Ascending aorta (tissue), 2 donors: ENCODE measurements at places on chromosomes 12 and 14.
A peak's percentile ranks its signal among the peaks of the same experiment; 100 is the strongest.

DNA sequence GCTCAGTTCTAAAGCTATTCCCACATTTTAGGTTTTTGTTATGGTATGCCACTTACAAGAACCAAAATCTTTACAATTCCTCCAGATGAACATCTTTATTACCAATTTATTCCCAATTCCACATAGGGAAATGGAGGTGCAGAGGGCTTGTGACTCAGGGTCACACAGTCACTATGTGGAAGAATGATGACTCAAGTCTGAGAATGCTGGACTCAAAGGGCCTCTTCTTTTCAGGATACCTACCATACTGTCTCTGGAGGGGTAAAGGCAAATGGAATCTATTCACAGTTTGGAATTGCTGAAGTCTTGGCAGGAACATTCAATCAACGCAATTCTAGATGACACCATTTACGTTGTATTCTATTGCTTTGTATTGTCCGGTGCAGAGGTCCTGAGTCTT, 48.2 kb upstream of the MANSC4 start:
- DNase-seq, result no peak

DNA sequence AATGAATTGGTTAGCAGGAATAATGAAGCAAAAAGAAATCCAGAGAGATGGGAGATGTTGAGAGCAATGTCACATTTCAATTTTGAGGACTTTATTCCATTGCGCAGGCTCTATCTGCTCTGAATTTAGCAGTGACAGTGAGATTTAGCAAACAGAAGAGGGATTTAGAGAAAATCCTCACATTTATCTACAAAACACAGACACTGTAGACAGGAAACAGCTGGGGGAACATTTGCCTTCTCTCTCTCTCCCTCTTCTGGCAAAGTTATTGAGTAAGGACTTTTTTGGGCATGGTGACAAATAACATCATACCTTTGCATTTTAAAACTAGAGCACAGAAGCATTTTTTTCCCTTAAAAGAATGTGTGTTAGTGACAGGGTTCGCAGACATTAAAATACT, at the start of gene IGF1:
TSS of gene IGF1 (minus strand) at position 158 of the 400 bp plus-strand sequence. CDS start 182 bp downstream, outside the sequence.
- DNase-seq, result no peak

DNA sequence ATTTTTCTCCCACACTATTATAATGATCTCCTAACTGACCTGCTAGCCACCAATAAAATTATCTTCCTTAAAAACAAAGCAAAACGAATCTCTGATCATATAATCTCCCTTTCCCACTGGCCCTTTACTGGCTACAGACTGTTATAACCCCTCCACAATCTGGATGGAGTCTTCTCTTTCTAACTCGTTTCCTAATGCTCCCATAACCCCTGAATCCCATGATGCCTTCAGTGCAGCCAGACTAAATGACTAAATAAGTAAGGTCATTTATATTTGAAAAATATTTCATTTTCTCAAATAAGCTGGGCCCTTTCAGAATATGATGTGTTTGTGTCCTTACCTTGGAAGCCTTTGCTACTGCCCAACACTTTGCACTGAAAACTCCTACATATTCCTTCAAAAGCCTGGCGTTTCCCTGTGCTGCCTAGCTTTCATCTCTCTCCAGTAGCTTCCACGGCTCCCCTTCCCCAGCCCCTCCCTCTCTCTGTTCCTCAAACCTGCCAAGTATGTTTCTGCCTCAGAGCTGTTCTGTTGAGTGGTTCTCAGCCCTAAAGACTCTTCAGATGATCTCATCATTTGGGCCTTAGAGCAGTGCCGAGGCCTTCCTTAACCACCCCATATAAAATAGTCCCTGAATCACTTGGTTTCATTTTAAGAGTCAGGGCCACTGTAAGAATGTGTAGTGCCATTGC, 91.7 kb downstream of the MYRFL start:
- no peak for DNase-seq

GRCh38 chr14:73785834-73786635, 65.6 kb upstream of the PTGR2 start:
- DNase-seq, result peak; percentile 93

DNA sequence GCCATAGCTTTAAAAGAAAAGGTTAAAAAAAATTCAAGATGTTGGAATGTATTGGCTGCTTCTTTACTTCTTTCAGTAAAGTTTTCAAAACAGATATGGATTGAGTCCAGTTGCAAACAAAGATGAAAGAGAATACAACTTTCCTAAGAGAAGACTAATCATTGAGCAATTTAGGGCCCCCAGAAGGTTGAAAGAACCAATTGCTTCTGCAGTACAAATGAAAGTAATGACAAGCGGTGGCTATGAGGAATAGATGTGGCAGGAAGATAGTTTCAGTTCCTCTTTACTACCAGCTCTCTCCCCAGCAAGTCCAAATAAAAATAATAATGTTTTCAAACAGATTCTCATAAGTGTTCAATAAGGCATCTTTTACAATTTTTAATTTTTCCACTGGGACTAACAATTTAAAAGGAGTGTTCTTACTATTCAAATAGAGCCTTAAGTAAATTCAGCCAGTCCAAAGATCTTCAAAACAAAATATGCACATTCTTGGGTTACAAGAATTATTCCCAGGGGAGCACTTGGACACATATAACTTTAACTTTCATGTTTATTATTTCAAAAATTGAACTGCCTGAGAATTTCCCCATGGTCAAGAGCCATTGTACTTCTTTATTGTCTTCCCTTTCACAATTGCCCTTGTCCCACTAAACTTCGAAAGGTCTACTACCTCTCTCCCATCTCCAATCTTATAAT, 62.3 kb upstream of the PPP1R12A start:
- DNase-seq, result no peak

- no peak for DNase-seq
Measured at GRCh38 chr12:104243551-104243950, 28.0 kb downstream of the TXNRD1 start.

- no peak for DNase-seq
Measured at GRCh38 chr14:75441728-75442127, 13.9 kb downstream of the JDP2 start.

- DNase-seq, result no peak
Measured at GRCh38 chr12:100234591-100235304, 32.1 kb downstream of the DEPDC4 start.

- no peak for DNase-seq
Measured at GRCh38 chr12:95759718-95760117, 30.8 kb downstream of the NTN4 start.
